LHCN-M2 (cell line): ENCODE measurements at places on chromosomes 4 and X.

GRCh38 chr4:115360431-115360830, 247.0 kb upstream of the NDST4 start:
- DNase-seq = peak; percentile 73

DNA sequence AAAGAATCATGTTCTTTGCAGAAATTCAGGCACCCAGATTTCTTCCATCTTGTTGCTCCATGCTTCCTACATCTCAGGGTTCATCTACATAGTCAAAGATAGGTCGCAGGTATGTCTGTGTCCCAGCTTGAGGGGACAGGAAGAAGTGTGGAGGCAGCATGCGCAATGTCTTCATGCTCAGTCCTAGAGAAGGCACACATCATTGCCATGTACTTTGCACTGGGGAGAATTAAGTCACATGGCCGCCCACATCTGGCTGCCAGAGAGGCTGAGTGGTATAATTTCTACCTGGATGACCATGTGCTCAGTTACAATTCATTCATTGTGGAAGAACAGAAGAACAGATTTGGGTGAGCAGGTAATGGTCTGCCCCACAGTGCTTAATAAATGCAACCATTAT, 54.1 kb downstream of the GAB1 start:
- DNase-seq = no peak

DNA sequence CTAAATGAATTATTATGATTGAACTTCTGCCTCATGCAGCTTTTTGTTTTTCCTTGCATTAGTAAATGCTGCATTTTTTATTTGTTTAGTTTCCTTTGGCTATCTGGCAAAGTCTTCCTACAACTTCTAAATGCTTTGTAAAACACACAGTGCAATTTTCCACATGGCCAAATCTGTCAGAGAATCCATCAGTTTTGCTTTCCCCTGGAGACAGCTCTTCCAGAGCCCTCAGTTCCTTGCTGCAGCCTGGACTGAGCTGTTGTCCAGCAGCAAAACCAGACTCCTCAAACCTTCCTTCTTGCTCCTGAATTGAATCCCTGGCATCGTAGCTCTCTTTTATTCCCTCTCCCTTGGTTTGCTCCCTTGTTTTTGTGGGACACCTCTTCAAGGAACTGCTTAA, 42.6 kb downstream of the MED28 start:
- DNase-seq = no peak

DNA sequence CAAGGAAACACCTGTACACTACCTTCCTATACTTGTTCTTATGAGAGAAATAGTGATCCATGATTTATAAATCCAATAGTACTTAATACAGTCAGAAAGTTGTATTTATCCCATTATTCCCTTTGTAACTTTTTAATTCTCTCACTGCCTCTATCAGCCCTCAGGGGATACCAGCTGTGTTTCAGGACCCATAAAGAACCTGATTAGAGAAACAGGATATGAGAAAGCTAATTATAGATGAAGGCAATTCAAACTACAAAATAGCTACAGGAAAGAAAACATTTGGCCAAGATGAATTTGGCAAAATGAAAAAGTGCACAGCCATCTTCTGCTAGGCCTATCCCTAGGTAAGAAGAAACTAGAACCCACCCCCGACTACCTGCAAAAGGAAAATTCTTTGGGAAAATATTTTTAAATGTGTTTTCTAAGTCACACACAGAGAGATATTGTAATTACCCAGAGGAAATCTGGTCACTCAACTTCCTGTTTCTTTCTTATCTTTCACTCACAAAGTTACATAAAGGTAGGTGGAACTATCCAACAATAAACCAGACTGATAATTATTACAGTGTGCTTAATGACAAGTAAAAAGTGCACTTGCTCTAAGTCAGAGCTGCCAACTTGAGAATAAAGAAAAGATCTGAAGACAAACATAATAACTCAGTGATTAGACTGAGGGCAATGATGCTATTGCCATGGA, 836.5 kb upstream of the HTR2C start:
- DNase-seq = no peak

DNA sequence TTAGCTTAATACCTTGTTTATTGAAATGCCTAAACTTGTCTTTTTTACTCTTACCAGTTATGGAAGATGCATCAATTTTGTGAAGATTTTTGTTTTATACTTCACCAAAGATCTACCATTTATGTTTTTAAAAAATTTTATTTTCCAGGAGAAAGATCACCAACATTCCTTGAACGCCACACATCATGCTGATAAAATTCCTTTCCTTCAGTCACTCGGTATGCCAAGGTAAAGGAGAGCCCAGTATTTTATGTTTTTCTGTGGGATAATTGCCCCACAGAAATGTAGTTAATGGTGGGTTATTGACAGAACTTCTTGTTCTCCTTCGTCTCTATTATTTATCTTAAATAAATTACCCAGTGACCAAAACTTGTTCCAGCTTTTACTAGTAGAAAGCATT, 217.0 kb downstream of the GC start:
- no peak for DNase-seq

DNA sequence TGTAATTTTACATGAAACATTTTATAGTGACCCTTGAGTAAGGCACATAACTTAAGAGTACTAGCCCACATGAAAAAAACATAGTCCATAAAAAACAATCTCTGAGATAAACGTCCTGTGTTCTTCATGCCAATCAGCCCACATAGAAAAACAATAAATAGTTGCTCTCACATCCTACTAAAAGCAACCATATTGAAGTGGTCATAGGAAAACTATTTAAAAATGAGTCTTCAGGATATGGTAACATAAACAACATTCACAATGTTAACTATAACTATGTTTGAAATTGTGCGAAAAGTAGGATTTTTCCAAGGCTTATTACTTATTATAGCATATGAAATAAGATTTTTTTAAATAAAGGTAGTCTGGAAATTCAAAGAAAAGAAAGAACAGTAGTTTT, 77.1 kb upstream of the EPHA5 start:
- peak; percentile 4 for DNase-seq

- DNase-seq = no peak
Observed at GRCh38 chr4:96483308-96484030, 643.6 kb downstream of the PDHA2 start.

- no peak for DNase-seq
Observed at GRCh38 chr4:59044286-59044900, 1934.2 kb upstream of the IGFBP7 start.

- DNase-seq = no peak
Observed at GRCh38 chr4:167602157-167602556, 367.9 kb upstream of the SPOCK3 start.

DNA sequence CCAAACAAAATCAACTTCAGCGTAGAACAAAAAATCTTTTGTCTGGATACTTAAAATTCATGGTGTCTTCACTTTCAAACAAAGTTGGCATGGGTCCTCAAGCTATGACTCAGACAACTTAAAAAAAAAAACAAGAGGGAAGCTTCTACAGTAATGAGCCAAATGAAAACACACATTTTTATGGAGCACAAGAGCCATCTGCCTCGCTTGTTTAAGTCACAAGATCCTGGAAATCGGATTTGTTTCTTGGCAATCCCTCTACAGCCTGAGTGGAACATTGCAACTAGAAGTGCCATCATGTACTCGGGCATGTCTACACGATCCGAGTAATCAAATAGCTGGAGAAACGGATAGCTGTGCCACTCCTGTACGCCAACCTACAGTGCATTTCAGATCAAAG, 22.6 kb downstream of the LAMP2 start:
- DNase-seq = peak; percentile 83

DNA sequence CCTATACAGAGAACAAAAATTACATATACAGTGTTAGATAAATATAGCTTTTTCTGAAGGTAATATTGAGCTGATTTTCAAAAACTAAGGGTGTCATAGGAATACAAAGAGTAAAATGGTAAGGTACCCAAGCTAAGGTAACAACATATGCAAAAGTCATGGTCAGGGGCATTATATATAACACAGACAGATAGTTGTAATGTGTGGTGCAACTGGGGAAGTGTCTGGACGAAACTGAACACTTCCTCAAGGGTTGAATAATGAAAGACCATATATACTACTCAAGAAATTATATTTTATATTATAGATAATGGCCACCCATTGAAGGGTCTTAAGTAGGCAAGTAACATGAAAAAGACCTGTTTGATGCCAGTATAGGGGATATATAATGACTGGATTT, 262.1 kb upstream of the CXXC4 start:
- DNase-seq = no peak

DNA sequence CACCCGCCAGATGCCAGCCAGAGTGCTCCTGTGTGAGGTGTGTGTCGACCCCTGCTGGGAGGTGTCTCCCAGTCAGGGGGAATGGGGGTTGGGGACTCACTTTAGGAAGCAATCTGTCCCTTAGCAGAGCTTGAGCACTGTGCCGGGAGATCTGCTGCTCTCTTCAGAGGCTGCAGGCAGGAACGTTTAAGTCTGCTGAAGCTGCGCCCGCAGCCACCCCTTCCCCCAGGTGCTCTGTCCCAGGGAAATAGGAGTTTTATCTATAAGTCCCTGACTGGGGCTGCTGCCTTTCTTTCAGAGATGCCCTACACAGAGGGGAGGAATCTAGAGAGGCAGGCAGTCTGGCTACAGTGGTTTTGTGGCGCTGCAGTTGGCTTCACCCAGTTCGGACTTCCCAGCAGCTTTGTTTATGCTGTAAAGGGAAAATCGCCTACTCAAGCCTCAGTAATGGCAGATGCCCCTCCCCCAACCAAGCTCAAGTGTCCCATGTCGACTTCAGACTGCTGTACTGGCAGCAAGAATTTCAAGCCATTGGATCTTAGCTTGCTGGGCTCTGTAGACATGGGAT, 80.8 kb downstream of the CCSER1 start:
- DNase-seq = no peak

- DNase-seq = no peak
Observed at GRCh38 chrX:20212486-20213089, 54.1 kb downstream of the RPS6KA3 start.

DNA sequence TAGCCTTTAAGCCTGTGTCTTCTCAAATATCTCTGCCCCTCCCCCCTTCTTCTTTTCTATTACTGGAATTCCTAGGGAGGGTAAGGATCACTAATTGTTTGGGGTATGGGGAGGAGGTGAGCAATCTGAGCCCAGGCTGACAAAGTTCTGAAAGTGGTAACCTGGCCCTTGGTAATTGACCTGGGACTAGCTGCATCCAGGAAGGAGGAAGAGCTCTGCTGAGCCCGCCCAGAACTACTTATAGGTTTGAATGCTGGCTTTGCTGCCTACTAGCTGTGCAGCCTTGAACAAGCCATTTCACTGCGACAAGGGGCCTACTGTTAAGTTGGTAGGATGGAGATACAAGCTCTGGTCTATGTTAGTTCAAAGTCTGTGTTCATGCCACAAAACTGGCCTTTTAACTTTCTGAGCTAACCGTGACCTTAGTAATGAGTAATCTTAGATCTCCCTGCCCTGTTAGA, 37.8 kb downstream of the DGKK start:
- DNase-seq = no peak

- no peak for DNase-seq
Observed at GRCh38 chr4:90142081-90142480, 14.9 kb downstream of the CCSER1 start.

- DNase-seq = no peak
Observed at GRCh38 chrX:15605226-15605625, 4.5 kb upstream of the ACE2 start.

- no peak for DNase-seq
Observed at GRCh38 chrX:32954125-32954524, 257.2 kb downstream of the DMD start.

- DNase-seq = no peak
Observed at GRCh38 chr4:185786422-185786821, 25.6 kb downstream of the SORBS2 start.

DNA sequence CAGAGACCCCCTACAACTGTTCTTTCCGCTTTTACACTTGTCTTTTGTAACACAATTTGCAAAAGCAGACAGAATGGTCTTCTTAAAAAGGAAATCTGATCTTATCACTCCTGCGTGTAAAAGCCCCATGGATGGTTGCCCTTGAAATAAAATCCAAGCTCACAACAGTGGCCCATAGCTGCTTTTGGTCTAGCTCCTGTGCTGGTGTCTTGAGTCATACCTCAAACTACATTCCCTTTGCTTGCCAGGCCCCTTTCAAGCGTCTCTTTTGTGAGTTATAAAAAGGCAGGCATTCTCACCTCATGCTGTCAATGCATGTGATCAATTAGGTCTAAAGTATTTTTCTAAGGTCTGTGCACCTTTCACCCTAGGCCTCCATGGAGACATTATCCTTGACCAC, 27.6 kb downstream of the HPGD start:
- DNase-seq = no peak

DNA sequence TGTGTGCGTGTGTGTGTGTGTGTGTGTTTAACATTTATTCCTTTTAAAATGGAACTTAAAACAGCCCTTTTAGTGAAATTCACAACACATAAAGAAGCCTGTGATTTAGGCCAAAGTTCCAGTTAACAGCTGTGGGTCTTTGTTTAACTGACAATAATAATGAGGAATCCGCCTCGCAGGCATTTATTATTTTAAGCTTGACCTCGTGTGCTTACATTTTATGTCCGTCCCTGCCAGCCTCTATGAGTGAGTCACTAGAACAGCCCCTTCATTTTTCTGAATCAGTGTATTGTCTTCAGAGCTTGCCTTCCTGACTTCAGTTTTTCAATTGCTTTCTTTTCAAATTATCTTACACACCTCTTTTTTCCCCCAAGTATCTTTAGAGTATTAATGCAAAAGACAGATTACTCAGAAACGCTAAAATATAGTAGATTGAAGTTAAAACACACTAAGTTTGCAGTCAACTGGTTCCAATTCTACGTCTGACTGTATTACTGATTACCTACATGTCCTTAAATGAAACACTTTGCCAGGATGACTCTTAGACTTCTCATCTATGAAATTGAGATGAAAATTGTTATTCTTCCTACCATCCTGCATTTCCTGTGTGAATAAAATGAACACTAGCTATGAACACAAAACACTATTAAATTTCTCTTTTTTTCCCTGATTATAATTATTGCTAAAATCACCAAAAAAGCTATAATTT, 319.6 kb upstream of the HS3ST1 start:
- DNase-seq = peak; percentile 96

DNA sequence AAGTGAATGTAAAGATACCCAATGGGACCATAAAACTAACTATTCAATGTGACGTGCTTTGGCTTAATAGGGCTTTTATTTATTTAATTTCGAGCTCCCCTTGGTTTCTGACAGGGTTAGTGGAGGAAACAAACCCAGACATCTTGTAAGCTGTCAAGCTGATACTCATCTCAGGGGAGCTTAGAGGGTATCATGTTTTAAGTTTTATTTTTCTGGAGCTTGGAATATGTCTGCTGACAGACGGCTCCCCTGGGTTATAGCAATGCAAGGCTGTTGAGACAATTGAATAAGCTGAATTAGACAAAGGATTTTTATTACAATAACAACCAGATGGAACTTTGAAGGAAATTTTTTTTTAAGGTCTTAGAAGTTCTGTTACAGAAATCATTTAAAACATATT, 456.5 kb downstream of the IL1RAPL1 start:
- DNase-seq = no peak

GRCh38 chrX:148672517-148672916, 172.1 kb downstream of the AFF2 start:
- DNase-seq = no peak
